ENCODE measurements at places on chromosomes 2 and 18.

- no peak for DNase-seq
These were observed 62.3 kb upstream of the ACYP2 start for GRCh38 chr2:54052825-54053718.

DNA sequence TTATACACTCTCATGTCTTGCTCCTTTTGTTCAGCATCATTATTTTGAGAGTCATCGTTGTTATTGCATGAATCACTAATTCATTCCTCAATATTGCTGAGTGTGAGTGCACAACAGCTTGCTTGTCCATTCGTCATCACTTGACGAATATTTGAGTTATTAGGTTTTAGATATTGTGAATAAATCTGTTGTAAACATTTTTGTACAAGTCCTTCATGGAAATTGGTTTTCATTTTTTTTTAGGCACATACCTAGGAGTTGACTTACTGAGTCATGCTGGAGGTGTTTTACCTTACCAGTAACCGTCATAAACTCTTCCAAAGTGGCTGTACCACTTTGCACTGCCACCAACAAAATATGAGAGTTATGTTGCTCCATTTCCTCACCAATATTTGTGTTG lies 84.2 kb upstream of the NCK2 start:
- DNase-seq: no peak

DNA sequence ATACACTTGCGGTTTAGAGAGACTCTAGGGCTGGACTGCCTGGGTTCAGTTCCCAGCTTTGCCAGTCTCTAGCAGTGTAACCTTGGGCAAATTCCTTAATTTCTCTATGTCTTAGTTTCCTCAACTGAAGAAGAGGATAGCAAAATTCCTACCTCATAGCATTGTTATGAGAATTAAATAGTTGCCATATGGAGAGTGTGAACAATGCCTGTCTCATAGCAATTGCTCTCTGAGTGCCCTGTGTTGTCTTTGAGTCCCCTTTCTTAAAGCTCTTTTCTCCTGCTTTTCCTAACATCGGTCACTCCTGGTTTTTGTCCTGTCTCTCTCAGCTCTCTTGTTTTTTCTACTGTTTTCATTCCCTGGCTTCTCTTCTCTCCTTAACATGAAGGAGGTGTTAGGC lies 116.8 kb upstream of the ALPP start:
- no peak for DNase-seq

DNA sequence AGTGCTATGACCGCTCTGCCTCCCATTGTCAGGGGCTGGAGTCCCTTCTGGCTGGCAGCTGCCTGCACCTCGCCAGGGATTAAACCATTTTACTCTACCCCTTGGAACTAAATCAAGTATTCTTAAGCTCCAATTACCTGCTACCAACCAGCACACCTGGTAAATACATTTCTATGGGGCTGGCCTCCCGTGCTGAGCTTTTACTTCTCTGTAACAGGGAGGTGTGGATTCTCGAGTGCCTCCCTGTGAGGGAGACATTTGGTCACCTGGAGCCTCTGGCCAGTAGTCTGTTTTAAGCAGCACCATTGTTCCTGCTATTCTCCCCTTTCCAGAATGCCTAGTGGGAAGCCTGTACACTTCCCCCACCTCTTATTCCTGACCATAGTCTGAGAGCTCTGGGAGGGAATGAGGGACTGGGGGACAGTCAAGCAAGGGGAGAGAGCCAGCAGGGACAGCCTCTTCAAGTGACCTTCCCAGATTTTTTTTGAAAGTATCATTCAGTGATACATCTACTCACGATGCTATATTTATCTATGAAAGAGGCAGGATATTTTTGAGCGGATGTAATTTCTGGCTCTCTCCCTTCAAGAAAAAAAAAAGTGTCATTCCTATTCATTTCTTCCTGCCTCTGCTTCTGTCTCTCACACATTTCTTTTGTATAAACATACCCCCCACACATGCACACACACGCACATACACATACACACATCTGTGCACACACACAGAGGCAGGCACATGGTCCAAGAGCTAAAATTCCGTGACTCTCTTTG lies 112.8 kb downstream of the CAPN13 start:
- DNase-seq: no peak

- DNase-seq: no peak
These were observed 271.5 kb upstream of the MMADHC start for GRCh38 chr2:149858901-149859634.

DNA sequence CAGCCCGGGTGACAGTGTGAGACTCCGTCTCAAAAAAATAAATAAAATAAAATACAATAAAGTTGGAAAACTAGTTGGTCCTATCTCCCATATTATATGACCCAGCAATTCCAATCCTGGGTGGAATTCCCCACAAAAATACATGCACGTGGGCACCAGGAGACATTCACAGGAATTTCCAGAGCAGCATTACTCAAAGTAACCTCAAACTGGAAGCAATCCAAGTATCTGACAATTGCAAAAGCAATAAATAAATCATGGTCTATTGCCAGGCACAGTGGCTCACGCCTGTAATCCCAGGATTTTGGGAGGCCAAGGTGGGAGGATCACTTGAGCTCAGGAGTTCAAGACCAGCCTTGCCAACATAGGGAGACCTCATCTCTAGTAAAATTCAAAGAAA lies 101.2 kb upstream of the MAP4K4 start:
- no peak for DNase-seq

- DNase-seq: no peak
These were observed 74.3 kb downstream of the BIN1 start for GRCh38 chr2:127032621-127033020.

DNA sequence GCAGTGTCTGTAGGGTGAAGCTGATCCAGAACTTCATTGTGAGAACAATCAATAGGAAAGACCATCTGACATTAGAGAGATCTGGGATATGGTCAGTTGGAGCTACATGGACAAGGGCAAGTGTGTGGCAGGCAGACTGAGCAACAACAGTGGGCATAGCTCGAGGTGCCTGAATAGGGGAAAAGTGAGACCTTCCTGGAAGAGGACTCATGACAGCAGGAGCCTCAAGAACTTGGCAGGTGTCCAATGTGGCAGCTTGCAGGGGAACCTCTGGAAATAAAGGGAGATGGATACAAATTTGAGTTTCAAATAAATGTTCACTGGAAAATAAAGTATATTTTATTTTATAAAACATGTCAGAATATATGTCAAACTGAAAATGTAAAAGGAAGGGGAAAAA lies 117.9 kb downstream of the TANC1 start:
- DNase-seq: no peak

DNA sequence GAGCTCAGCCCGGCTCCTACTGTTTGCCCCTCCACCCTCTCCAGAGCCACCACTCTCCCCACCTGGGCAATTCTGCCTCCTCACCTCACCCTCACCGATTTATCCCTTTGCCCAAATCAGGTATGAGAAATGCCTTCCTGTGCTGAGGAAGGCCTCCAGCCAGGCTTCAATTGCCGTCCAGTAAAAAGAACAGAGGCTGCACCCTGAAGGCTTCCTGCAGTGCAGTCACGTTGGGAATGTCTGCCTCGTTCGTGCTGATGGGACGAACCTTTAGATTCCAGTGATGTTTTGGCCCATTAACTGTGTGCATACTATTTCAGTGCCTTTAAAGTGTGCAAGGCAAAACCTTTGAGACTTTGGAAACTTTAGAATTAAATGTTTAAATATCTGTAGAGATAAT lies 34.2 kb downstream of the ATP6V1C2 start:
- no peak for DNase-seq

DNA sequence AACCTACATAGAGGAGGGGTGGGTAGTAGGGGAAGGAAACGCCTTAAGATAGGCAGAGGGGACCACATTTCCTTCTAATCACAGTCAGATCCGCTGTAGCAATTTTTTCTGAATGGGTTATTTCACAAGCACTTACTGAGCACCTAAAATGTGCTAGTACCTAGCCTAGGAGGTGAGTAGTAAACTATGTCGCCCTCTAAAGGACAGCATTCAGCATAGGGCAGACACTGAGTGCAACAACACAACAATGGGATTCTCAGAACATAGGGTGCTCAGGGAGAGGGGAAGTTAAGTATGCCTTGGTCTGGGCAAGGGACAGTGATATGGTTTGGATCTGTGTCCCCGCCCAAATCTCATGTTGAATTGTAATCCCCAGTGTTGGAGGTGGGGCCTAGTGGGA lies 166.1 kb upstream of the RAB6C start:
- DNase-seq: no peak

DNA sequence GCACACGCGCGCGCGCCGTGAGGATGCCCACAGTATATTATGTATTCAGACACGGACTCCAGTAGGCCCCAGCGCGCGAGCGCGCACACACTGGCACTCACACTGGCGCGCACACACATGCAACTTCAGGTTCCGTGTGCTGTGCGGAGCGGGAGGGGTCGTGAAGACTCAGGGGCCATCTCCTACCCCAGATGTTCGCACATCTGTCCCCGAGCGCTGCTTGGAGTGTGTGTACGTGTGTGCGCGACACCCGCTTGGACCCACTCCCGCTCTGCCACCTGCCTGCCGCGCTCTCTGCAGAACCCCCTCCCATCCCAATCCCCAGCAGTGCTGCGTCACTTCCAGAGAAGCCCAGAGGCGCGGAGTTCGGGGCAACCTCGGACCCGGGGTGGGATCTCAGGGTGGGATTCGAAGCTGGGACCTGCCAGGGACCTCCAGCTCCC lies 2.6 kb downstream of the NRP2 start:
- DNase-seq: no peak

DNA sequence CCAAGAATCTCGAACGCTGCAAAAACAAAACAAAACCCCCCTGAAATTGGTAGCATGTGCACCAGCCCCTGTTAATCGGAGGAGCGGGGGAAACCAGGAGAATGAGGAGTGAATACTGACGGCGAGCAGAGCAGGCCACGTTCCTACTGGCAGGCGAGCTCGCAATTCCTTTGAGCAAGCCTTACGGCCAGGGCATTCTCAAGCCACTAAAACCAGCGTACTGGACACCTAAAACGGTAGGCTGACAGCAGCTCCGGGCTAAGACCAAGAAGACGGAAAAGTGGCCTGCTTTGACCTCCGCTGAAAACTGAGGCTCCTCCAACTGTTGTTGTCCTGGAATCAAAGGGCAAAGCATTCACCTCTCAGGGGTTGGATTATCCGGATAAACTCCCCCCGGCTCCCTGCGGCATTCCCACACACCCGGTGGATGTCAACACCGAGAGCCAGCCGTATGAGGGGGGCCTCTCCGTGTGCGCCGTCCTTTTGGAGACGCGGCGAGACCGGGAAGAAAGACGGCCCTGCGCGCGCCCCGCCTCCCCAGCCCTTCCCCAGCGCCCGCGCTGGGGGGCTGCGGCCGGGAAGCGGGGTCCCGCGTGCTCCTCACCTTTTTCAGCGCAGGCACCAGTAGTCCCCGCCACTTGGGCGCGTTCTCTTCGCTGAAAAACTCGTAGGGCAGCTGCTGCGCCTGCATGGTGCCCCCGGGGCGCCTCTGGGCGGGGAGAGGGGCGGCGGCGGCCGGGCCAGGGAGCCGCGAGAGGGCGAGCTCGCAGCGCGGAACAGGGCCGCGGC lies 925 bp downstream of the SOS1 start:
- DNase-seq: peak; percentile 56

GRCh38 chr2:233445152-233445830 lies 91.0 kb downstream of the DGKD start:
- no peak for DNase-seq

DNA sequence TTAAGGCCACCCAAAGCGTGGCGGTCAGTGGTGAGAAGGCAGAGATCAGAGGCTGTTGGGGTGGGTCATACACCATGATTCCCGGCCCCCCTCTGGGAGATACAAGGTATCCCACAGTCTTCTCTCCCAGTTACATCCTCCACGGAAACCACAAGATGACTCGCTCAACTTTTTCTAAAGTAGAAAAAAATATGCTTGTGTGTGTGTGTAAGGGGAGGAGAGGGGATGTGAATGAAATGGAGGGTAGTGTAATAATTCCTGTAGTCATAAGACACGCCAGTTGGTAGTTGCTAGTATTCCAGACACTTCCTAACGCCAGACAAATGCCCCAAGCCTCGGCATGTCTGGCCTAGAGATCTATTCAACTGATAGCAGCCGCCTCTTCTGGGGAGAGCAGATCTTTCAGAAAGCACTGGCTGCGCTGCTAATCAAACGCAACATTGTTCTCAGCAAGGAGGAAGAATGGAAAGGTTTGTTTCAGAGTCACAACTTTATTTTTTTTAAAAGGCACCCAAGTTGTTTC lies 143.5 kb downstream of the TGIF1 start:
- DNase-seq: no peak

DNA sequence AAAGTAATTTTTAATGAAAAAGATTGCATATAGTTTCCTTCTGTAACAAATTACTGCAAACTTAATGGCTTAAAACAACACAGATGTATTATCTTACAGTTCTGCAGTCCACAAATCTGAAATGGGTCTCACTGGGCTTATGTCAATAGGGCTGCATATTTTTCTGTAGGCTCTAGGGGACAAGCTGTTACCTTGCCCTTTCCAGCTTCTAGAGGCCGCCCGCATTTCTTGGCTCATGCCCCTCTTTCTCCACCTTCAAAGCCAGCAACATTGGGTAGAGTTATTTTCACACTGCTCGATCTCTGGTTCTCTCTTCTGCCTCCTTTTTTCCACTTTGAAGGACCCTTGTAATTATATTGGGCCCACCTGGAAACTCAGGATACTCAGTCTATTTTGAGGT lies 16.7 kb downstream of the COPS8 start:
- no peak for DNase-seq

DNA sequence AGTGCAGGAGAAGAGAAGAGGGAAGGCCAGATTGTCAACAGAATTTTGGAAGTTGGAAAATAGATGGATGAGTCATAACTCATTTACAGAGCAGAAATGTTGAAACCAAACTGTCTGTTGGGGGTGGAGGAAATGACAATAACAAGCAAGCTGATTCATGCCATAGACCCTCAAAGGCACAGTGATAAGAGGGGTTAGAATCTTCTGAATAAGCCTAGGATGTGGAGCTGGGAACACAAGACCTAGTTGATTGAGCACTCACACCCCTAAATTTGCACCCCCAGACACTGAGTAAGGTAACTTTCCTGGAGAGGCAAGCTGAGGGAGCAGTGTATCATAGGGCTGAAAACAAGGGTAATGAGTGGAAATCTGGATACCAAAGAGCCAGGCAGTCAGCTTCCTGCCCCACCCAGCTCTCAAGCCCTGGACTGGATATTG lies 141.4 kb downstream of the SCG2 start:
- no peak for DNase-seq

GRCh38 chr2:105611811-105612424 lies 132.8 kb upstream of the NCK2 start:
- no peak for DNase-seq

DNA sequence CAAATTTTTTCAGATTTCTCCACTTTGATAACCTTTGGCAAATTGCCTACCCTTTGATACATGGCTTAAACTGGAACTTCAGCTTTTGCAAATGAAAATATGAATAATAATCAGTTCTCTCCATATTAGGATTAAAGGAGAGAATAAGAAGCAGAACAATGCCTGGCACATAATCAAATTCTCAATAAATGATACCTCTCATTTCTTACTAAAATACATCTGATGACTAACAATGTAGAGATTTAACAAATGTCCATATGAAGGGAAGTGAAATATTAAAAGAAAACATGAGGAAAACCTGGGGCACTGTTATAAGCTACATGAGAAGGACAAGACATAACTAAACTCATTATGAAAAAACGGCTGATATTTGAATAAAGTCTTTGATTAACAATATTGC lies 1103.6 kb downstream of the LRP1B start:
- DNase-seq: no peak

- no peak for DNase-seq
These were observed 68.2 kb upstream of the NEDD4L start for GRCh38 chr18:57975805-57976204.

GRCh38 chr2:241289053-241289452 lies 26.4 kb downstream of the HDLBP start:
- no peak for DNase-seq

All from stimulated activated CD4-positive, alpha-beta T cell treated with anti-CD3 and anti-CD28 coated beads, TNF-alpha, amount 100 ng/mL, for 24 hours (primary cell).